NCI-H510A (cell line): ENCODE measurements at places on chromosomes 1 and 21.

DNA sequence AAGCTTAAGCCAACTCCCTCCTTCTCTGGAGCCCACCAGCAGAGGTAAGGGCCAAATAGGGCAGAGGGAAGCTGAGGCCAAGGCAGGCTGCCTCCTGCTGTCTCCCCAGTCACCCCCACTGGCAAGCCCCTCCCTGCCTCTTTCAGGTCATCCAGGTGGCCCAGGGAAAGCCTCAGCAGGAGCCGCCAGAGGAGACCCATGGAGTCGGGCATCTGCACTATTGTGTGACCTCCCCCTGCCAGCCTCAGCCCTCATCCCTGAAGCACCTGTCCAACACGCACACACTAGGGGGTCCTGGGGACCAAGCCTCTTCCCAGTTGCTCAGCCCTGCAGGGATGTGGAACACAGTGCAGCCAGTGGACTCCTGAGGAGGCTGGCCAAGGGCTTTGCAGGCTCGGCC lies 5.3 kb upstream of the NAXE start:
- no peak for DNase-seq

GRCh38 chr1:185267301-185267700 lies 49.7 kb downstream of the IVNS1ABP start:
- no peak for DNase-seq

DNA sequence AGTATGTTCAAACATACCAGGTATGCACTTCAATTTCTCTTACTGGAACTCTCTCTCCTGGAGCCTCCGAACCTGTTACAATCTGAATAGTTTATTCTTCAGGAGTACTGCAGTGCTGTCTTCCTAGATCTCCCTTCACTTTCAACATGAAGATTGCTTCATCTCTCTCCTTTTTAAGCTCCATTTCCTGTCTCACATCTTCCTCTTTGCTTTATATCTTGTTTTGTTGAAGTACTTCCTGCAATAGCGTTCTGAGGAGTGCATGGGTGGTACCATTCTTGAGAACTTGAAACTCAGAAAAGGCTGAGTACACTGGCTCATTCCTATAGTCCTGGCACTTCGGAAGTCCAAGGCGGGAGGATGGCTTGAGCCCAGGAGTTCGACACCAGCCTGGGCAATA lies 15.7 kb upstream of the C1orf146 start:
- DNase-seq: no peak

DNA sequence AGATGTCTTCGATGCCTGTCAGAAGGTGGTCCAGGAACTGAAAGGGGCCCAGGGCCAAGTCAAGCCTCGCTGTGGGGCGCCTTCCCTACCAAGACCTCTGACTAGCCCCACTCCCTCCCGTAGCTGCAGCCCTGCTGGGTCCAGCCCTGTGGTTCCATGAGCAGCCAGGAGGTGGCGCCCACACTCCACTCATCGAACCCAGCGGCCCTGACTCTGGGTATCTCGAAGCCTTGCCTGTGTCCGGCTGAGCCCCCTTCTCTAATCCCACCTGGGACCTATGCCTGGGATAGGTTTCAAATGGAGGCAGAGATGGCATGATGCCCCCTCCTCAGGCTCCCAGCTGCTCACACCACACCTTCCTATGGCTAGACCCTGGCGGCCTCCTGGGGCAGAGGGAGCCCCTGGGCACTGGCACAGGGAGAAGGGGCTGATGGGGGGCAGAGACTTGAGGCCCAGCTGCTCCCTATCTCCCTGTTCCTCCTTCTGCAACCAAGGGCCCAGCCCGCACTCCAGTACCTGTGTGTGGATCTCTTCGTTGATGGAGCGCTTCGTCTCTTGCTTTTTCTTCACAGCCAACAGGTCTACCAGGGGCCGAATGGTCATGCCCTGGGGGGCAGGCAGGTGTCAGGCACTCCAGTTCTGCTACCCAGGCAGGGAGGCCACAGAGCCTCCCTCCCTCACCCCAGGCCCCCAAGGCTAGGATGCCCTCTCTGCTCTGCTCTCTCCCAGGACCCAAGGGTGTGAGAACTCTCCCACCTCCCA lies 52.0 kb downstream of the SLC9A1 start:
- no peak for DNase-seq
